Activated naive CD8-positive, alpha-beta T cell treated with anti-CD3 and anti-CD28 coated beads for 36 hours (primary cell): ENCODE measurements at places on chromosomes 5 and 9. TPM values are rescaled to one million over a fixed set of nuclear protein-coding genes. Genes with fewer than 3 reads are reported as not detected.

GRCh38 chr5:153983885-153984284 is 54.8 kb downstream of the FAM114A2 start:
- H3K36me3 ChIP-seq, result peaks cover 2% of the 10 kb centered on the region
- no peaks in the 10 kb centered on the region for H3K4me1 ChIP-seq
- H3K4me3 ChIP-seq, result no peak overlapping the region
- DNase-seq, result no peak
- no peak overlapping the region for H3K27ac ChIP-seq

- H3K36me3 ChIP-seq, result no peaks in the 10 kb centered on the region
- DNase-seq, result no peak
- no peak overlapping the region for H3K27ac ChIP-seq
- H3K4me3 ChIP-seq, result no peak overlapping the region
- H3K4me1 ChIP-seq, result no peaks in the 10 kb centered on the region
These were observed 133.4 kb downstream of the ACTBL2 start for GRCh38 chr5:57349214-57349613.

GRCh38 chr9:92525306-92525705 is 10.5 kb downstream of the ECM2 start:
- H3K27me3 ChIP-seq, result no peaks in the 10 kb centered on the region
- H3K36me3 ChIP-seq, result no peaks in the 10 kb centered on the region
- H3K4me3 ChIP-seq, result no peak overlapping the region
- no peak for DNase-seq
- no peak overlapping the region for H3K27ac ChIP-seq

DNA sequence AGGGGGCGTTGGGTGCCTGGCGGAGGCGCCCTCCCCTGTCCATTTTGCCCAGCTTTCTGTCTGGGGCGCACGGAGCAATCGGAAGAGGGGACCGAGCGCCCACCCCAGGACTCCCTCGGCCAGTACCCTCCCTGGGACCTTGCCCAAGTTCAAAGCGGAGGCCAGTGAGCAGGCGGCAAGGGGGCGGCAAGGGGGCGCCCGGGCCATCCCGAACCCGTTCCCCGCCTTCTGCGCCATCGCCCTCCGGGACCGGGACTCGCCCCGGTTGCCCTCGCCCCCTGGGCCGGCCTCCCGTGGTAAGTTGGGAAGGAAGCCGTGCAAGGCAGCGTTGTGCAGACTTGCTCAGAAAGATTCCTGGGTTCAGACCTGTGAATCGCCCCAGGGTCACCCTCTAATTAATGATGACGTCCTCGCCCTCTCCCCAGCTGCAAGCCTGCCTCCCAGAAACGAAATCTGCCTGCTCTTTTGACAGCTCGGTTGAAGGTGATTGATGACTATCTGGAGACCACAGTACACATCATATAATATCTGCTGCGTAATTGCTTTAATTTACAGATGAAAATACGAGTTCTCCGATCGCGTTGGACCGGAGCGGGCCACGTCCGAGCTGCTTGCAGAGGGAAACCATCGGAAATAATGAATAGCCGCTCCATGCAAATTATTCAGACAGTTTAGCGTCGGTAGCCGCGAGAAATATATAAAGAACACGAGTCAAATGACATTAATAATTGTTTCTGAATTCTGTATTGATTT is 1.4 kb upstream of the IRX4 start:
- H3K4me1 ChIP-seq, result peaks cover 11% of the 10 kb centered on the region
- no peak overlapping the region for H3K27ac ChIP-seq
- peaks cover 78% of the 10 kb centered on the region for H3K27me3 ChIP-seq
- no peak for DNase-seq

DNA sequence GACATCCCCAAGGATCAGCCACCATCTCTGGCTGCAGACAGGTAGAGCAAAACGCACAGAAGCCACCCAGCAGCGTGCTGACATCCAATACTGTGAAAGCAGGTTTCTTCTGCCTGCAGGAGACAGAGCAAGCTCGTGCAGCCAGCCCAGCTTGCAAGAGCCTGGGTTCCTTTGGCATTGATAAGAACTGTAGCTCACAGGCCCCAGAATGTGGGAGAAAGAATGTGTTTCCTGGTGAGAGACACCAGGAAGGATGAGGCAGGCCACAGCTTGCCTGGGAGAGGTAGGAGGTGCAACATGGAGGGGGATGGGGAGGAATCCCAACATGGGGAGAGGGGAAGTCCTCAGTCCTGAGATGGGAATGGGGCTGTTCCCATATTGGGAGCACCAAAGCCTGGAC is 34.0 kb upstream of the ARAP3 start:
- H3K4me3 ChIP-seq, result no peak overlapping the region
- H3K27me3 ChIP-seq, result peaks cover 4% of the 10 kb centered on the region
- no peak for DNase-seq
- H3K36me3 ChIP-seq, result no peaks in the 10 kb centered on the region

DNA sequence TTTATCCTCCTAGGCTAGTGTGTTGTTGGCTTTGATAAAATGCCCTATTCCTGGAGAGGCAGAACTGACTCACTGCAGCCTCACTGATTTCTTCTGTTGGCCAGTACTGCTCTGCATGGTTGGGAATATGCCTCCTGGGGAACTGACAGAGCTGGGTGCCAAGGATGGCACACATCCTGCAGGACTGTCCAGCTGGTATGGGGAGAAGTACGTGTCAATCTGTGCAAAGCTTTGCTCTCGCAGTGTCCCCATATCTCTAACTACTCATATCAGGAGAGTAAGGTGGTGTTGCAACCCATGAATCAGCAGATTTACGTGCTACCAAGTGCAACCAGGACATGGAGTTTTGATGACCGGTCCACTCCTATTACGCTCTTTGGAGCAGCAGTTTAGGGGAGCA is 74.7 kb downstream of the TEK start:
- H3K27me3 ChIP-seq, result peaks cover 5% of the 10 kb centered on the region
- H3K36me3 ChIP-seq, result no peaks in the 10 kb centered on the region
- no peak overlapping the region for H3K4me3 ChIP-seq
- no peak overlapping the region for H3K27ac ChIP-seq
- no peak for DNase-seq
- H3K4me1 ChIP-seq, result no peaks in the 10 kb centered on the region

- H3K36me3 ChIP-seq, result no peaks in the 10 kb centered on the region
- H3K4me1 ChIP-seq, result no peaks in the 10 kb centered on the region
- no peaks in the 10 kb centered on the region for H3K27me3 ChIP-seq
- H3K4me3 ChIP-seq, result no peak overlapping the region
- no peak overlapping the region for H3K27ac ChIP-seq
These were observed 11.7 kb upstream of the OR13D1 start for GRCh38 chr9:104682642-104683041.

DNA sequence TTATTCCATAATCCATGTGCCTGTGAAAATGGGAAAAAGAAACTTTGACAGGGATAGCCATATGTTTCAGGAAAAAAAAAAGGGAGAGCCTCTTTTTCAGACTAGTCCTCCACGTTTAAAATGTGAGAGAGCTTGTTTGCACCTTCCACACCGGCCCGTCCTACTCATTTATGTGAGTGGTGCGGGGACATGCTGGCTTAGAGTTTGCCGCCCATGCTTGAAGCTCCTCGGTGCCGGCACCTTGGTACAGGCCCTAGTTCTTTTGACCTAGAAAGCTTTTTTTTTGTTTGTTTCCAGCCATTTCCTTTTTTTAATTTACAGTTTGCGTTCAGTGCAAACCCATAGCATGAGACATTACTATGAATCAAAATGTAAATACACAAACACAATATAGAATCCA is 27.8 kb downstream of the PSAT1 start:
- H3K36me3 ChIP-seq, result peaks cover 81% of the 10 kb centered on the region
- DNase-seq, result no peak

- peaks cover 22% of the 10 kb centered on the region for H3K36me3 ChIP-seq
- no peak for DNase-seq
- peaks cover 10% of the 10 kb centered on the region for H3K4me1 ChIP-seq
- peak overlapping the region; percentile 18 for H3K27ac ChIP-seq
These were observed 74.5 kb downstream of the CDKN2A start for GRCh38 chr9:21919377-21920362.

The TSLP gene
- 1.1 TPM for total RNA-seq

The MYO10 gene
- not detected for total RNA-seq

GRCh38 chr5:38249812-38250211 is 8.5 kb upstream of the EGFLAM start:
- no peaks in the 10 kb centered on the region for H3K36me3 ChIP-seq
- no peak for DNase-seq

- no peak overlapping the region for H3K4me3 ChIP-seq
- no peaks in the 10 kb centered on the region for H3K4me1 ChIP-seq
- no peaks in the 10 kb centered on the region for H3K36me3 ChIP-seq
- H3K27ac ChIP-seq, result no peak overlapping the region
- no peaks in the 10 kb centered on the region for H3K27me3 ChIP-seq
These were observed 379.3 kb downstream of the CDH12 start for GRCh38 chr5:22473886-22474285.
